ENCODE measurements at places on chromosomes 1 and 21. TPM values are rescaled to one million over a fixed set of nuclear protein-coding genes. Genes with fewer than 3 reads are reported as not detected.
A peak's percentile ranks its signal among the peaks of the same experiment; 100 is the strongest.

Gene OLFML2B
- total RNA-seq: 8.4 TPM

Gene CXADR
- total RNA-seq: 145 TPM

Gene KLHDC8A
- total RNA-seq: 3.4 TPM

Gene ATP1A4
- 0.61 TPM for total RNA-seq

Gene KIF26B
- total RNA-seq: 0.19 TPM

Gene G0S2
- 1.0 TPM for total RNA-seq

GRCh38 chr1:222043444-222044292 is 301.8 kb upstream of the DUSP10 start:
- DNase-seq: no peak

DNA sequence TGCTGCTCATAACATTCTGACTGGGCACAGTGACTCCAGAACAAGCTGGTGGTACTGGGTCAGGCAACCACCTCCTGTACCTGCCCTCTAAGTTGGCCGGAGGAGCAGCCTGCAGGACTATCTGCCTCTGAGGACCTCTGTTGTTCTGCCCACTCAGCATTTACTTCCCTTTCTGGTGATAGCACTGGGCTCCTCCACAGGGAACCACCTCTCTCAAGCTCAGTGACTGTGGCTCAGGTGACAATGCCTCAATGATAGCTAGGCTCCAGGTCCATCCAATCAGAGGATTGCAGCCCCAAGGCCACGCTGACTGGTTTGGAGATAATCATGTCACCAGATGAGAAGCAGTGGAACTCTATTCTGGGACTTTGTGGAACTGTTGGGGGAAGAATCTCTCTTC is 15.8 kb downstream of the SLC41A1 start:
- DNase-seq: no peak

DNA sequence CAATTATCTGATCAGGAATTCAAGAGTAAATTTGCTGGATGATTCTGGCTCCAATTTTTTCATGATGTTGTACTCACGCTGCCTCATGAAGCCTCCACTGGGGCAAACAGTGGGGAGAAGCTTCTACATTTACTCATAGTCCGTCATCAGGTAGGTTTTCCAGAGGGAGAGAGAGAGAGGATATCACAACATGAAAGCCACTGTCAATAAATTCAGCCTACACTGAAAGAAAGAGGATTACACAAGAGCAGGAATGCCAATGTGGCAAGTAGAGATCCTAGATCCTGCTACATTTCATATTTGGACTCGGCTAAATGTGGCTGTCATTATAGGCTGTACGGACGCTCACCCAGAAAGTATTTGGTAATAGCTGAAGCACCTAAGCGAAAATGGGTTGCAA is 819.9 kb downstream of the BRINP3 start:
- DNase-seq: no peak

DNA sequence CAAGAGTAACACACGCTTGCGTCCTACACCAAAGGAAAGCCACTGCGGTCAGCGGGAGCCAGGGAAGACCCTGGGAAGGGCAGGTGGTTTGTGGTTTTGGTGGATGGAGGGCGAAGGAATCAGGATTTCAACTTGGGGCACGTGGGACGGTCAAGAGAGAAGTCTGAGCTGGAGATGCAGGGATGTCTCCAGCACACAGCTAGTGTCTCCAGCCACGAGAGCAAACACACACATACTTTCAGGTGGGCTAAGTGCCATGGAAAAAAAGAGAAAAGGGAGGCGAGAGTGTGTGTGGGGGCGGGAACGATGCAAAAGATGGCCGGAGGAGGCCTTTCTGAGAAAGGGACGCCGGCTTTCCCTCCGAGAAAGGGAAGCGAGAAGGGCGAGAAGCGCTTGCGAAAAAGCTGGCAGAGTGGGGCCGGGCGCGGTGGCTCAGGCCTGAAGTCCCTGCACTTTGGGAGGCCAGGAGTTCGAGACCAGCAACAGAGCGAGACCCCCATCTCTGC is 1.4 kb upstream of the SRRM1 start:
- DNase-seq: no peak

DNA sequence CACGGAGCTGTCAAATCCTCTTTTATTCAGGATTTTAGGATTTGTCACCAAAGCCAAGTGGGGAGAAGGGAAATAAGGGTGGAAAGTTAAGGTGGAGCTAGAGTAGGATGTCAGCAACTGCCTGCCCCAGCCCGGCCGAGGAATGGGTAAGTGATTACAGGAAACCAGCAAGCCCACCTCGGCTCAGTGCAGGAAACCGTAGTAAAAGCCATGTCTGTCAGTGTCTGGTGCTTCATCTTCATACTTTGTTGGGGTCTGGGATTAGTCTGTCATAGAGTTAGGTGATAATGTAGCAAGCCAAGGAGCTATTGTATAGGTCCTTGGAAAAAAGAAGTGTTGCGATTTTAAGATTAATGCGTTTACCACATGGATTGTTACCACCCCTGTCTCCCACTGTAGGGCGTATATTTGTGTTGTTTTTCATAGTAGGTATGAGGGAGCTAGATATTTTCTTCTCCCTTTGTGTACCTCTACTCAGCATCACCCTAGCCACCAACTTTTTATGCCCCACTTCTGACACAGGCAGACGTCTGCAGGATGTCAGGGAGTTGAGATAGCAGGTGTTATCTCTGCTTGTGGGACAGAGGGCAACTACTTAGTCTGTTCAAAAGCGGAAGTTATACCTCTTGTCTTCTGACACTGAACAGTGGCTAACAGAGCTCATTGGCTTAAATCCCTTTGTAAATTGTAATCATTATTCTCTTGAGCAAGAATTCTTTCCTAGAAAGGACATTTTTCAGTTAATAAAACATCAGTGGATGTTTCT is 253.7 kb downstream of the HHAT start:
- DNase-seq: no peak

GRCh38 chr1:162388083-162388594 is 6.6 kb downstream of the C1orf226 start:
- no peak for DNase-seq

DNA sequence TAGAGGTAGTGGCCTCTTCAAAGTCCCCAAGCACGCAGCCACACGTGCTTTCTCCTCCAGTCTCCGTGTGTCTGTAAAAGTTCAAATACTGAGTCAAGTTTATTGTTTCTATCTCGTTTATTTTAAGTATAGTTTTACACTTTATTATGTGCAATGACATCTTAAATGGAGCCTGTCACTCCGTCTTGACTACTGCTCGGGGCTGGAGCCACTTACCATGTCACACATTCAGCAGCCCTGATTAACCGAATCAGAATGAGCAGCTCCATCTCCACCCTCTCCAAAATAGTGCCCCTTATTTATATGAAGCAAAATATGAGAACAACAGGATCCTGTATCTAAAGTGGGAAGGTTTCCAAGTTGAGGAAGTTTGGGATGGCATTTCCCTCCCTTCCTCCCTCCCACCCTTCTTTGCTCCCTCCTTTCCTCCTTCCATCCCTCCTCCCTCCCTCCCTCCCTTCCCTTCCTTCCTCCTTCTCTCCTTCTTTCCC is 201.0 kb downstream of the PBX1 start:
- no peak for DNase-seq

GRCh38 chr1:110258734-110259133 is 48.6 kb downstream of the KCNC4 start:
- DNase-seq: no peak

GRCh38 chr1:234551032-234551378 is 59.0 kb downstream of the IRF2BP2 start:
- no peak for DNase-seq

- DNase-seq: peak; percentile 55
These were observed 327.8 kb downstream of the USH2A start for GRCh38 chr1:216095400-216095799.

DNA sequence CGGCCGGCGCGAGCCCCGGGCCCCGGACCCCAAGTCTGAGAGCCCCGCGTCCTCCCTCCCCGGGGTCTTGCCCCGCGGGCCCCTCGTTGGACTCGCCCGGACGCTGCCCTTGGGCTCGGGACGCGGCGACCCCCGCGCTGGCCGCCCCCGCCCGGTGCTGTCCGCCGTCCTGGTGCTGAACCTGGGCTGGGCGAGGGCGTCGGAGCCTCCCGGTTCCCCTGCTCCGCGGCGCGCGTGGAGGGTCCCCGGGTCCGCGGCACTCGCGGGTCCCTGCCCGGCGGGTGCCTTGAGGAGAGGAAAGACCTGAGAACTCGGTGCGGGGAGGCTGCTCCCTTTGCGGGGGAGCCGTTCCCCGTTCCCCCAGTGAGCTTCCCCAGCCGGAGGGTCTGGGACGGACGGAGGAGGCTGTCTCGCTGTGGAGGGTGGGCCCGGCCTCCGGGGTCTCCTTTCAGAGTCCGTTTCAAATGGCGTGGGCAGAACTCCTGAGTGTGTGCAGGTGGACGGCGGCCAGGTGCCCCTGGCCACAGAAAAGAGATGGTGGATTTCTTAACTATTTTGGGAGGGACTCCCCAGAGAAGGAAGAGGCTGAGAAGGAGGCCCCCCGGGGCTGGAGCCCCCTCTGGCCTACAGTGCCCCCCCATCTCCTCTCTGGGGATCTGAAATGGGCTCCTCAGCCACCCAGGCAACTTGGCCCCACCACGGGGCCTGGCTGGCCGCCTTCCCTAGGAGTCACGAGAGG is 595 bp downstream of the GABRD start:
- DNase-seq: peak; percentile 82

DNA sequence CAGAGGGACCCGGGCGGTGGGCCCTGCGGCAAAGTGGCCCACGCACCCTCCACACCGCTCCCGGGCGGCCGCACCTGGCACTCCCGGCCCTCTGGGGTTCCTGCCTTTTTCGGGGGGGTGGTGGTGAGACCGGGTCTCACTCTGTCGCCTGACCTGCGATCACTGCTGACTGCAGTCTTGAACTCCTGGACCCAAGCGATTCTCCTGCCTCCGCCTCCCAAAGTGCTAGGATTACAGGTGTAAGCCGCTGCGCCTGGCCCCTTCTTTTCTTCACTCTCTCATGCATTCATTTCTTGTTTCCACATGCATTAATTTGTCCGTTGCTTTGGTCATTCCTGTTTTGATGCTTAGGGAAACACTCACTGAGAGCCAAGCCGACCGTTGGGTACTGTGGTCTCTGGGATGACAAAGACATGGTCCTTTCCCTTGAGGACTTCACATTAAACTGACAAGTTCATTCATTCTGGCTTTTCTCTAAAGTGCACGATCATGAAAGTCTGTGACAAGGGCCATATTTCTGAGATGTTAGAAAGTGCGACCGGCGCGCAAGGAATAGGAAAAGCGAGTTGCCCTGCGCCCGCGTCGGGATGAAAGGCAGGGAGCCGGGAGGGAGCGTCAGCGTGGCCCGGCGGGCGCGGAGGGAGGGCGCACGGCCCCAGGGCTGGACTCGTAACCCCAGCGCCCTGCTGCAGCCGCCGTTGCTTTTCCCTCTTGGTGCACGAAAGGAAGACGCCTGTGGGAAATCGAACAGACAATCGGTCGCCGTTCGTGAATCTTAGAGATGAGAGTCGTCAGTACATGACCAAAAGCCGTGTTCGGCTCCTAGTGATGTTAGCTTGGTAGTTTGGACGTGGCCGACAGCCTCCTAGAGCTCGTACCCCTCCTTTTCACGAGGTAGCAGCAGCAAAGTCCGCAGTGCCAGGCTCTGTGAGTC is 1.0 kb upstream of the MCOLN2 start:
- DNase-seq: peak; percentile 70
